ENCODE measurements at places on chromosomes 16 and 17.

DNA sequence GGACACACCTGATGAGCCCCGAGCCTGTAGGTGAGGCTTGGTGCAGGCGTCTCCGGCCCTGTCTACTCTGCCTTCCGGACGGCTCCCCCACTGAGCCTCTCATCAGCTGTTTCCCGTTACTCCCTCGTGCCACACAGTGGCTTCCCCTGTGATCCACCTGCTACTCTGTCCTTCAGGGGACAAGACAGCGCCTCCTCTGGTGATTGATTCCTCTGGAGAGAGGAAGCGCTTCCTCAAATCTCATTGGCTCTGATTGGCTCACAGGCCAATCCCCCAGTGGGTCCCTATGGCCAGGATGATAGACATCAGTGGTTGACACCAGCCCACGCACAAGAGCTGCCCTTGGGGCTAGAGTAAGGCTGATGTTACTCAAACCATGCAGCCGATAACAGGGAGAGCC lies 24.0 kb downstream of the RNF213 start:
- no peak for DNase-seq

DNA sequence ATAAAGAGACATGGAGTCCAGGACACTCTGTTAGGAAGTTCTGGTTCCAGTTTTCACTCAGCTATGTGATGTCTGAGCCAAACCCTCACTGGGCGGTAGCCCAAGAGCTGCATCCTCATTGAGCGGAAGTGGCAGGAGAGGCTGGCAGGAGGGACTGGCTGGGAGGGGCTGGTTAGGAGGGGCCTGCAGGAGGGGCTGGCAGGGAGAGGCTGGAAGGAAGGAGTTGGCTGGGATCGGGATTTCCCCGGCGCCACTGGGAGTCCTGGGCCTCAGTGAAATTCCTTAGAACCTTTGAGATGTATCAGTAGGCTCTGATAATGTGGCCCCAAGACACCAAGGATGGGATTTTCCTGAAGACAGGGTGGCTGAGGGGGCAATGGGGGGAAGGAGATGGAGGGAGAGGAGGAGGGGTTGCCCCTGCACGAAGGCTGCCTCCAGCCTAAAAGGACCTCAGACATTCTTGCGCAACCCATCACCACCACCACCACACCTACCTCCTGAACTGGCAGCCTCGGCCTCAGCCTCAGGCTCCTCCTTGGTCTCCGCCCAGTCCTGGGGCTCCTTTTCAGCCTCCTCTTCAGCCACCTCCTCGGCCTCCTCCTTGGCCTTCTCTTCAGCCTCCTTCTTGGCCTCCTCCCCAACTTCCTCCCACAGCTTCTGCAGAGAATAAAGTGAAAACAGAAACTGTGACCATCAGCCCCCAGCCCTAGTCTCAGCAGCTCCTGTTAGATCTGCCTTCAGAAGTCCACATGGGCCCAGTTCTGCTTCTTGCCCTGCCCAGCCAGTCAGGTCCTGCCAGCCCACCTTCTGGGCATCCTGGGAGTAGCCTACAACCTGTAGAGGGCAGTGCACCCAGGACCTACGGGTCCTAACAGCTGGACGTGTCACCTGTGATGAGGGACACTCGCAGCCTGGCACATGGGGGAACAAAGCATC lies 31.7 kb downstream of the CNGB1 start:
- no peak for DNase-seq

GRCh38 chr16:65744401-65744800 lies 622.1 kb upstream of the CDH5 start:
- DNase-seq = no peak

- no peak for DNase-seq
These were observed 171.7 kb downstream of the ZFHX3 start for GRCh38 chr16:72876221-72876620.

GRCh38 chr17:80296221-80296620 lies 35.6 kb downstream of the RNF213 start:
- no peak for DNase-seq

DNA sequence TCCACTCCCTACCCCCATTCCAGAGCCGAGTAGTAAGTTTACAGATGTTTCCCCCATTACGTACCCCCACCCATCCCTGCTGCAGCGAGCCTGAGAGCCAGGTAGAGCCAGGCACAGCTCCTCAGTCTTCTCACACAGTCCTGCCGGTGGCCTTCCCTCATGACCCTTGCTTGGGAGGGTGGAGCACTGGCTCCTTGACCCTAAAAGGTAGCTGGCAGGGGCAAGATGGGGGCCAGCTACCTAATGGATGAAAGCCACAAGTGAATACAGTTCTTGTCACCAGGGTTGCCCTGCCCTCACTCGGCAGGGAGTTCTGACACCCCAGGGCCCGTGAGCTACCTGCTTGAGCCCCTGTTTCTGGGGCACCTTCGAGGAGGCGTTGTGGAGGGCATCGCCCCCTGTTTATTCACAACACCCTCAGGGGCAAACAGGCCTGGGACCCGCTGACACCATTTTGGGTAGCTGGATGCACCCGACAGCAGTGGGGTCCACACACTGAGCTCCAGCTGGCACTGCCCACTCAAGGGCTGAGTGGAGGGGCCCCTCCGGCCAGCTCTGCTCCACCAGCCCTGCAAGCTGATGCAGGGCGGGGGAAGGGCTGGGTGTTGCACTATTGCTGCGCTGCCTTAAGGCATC lies 22.2 kb downstream of the ADAM11 start:
- DNase-seq = no peak

GRCh38 chr16:88333848-88334777 lies 48.6 kb upstream of the ZNF469 start:
- DNase-seq = no peak

- DNase-seq = no peak
These were observed 6.4 kb downstream of the ASPHD1 start for GRCh38 chr16:29906520-29907244.

GRCh38 chr16:27083861-27084261 lies 17.1 kb downstream of the C16orf82 start:
- no peak for DNase-seq

GRCh38 chr17:68457168-68457538 lies at the start of gene WIPI1:
Gene WIPI1 (minus strand): TSS chr17:68457496. CDS start chr17:68457421, 75 bp downstream.
- no peak for DNase-seq

- no peak for DNase-seq
These were observed 78.1 kb upstream of the XYLT1 start for GRCh38 chr16:17548825-17549224.

DNA sequence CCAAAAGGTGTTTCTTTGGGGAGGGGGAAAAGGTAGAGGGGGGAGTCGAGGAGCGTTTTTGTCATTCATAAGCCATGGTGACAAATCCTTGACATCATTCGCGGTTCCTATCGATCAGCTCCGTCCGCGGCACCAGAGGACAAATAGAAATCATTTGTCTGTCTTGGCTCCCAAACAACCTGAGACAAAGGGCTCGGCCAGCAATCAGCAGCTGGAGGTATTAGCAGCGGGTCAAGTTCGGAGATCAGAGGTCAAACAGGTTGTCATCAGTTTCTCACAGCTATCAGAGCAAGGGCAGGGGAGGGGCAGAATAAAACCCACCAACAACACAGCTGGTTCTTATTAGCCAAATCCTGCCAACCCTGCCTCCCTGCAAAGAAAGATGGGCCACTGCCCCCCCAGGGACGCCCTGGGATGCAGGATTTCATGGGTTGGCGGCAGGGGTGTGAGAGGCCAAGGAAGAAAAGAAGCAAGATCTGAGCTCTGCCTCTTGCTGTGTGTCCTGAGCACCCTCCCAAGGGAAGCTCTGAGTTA lies 145.3 kb upstream of the LHX1 start:
- DNase-seq = no peak

GRCh38 chr16:75616521-75617010 lies 6.5 kb downstream of the ADAT1 start:
- no peak for DNase-seq

DNA sequence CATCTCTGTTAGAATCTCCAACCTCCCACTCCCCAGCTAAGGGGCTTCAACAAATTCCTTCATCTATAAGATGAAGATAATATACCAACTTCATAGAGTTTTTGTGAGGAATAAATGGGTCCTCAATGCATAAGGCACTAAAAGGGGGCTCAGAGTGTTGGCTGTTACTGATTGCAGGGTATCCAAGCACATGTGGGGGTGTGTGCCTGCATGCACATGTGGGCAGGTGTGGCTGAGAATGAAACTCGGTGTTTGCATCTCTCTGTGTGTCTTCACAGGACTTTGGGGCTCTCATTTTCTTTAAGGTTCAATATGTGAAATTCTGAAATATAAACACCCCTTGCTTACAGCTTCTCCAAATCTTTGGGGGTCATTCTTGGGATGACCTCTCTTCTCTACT lies 4.1 kb upstream of the PPP1R9B start:
- no peak for DNase-seq

DNA sequence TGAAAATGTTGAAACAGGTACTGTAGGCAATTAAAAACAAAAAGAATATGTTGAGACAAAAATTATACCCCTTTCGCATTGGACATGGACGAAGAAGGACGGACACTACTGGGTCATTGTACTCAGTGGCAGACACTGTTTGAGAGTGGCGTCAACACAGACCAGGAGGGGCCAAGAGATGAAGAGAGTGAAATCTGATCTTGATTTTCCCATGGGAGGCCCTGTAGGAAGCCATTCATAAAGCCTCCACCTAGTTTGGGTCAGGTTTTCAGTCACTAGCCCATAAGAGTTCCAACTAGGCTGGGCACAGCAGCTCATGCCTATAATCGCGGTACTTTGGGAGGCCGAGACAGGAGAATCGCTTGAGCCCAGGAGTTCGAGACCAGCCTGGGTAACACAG lies 23.6 kb upstream of the SMURF2 start:
- no peak for DNase-seq

- no peak for DNase-seq
These were observed 13.2 kb upstream of the BAIAP2 start for GRCh38 chr17:81021531-81022343.

GRCh38 chr17:67109111-67109510 lies 64.8 kb downstream of the CACNG1 start:
- DNase-seq = no peak

GRCh38 chr17:36938566-36939051 lies 1.3 kb downstream of the LHX1 start:
- no peak for DNase-seq

DNA sequence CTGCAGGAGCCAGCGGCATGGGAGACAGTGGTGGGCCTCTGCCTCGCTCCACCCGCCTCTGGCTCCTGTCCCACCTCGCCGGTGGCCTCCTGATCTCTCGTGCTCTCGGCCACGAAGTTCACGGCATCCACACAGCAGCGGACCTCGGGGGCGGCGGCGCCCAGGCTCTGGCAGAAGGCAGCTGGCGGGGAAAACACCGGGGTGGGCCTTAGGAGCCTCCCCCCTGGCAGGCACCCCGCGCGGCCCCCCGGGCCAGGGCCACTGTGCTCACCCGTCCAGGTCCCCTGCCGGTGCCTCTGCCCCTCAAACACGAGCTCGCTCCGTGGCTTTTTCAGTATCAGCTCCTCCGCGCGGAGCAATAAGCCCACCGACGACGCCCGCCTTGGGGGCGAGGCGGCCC lies 409 bp upstream of the C17orf107 start:
- no peak for DNase-seq

- DNase-seq = no peak
These were observed 34.4 kb downstream of the CDRT4 start for GRCh38 chr17:15432807-15433611.

- no peak for DNase-seq
These were observed 157.0 kb downstream of the CPPED1 start for GRCh38 chr16:12646490-12647274.

DNA sequence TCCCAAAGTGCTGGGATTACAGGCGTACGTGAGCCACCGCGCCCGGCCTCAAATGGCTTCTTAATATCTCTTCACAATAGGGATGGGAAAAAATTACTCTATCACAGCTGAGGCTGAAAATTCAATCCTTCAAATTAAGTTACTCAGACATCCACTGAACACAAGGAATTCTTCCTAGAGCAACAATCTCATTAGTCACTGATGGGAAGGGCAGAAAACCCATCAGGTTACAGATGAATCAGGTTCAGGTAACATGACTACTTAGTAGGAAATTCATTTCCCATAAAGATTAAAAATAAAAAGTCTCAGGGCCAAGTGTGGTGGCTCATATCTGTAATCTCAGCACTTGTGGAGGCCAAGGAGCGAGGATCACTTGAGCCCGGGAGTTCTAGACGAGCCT lies 42.5 kb upstream of the ABR start:
- DNase-seq = no peak

GRCh38 chr16:87246269-87247065 lies 70.7 kb downstream of the C16orf95 start:
- DNase-seq = no peak

- no peak for DNase-seq
These were observed 26.0 kb downstream of the CACNG3 start for GRCh38 chr16:24282141-24282540.

DNA sequence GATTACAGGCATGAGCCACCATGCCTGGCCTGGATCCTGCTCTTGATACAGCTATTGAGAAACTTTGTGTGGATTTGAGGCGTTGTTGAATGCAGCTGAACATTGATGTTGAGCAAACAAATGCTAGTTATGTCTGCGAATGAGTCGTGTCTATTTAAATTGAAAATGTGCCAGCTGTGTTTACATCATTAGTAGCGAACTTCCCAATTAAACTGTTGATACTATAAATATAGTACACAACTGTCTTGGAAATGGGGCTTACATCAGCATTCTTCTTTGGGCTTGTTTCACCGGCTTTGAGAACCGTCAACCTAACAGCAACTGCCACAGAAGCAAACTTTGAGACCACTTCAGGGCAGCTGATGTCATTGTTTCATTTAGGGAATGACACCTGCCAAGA lies 251.9 kb downstream of the RBFOX1 start:
- no peak for DNase-seq

GRCh38 chr16:51637770-51638094 lies 486.7 kb upstream of the SALL1 start:
- no peak for DNase-seq

GRCh38 chr17:48633266-48633677 lies 7.1 kb upstream of the HOXB9 start:
- DNase-seq = no peak

GRCh38 chr16:29909391-29909790 lies 9.1 kb downstream of the ASPHD1 start:
- DNase-seq = no peak

DNA sequence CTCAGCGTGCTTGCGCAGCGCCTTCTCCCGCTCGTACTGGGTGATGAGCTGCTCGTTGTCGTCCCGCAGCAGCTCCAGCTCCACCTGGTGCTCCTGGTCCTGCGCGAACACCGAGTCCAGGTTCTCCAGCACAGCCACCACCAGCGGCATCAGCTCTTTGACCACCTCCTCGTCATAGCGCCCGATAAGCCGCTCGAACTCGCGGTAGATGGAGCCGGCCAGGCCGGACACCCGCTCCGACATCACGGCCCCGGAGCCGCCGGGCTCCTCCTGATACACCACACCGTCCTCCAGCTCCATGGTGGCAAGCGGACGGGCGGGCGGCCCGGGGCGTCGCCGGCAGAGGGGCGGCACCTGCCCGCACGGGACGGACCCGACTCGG lies 320 bp downstream of the SPAG9 start:
- DNase-seq = no peak

DNA sequence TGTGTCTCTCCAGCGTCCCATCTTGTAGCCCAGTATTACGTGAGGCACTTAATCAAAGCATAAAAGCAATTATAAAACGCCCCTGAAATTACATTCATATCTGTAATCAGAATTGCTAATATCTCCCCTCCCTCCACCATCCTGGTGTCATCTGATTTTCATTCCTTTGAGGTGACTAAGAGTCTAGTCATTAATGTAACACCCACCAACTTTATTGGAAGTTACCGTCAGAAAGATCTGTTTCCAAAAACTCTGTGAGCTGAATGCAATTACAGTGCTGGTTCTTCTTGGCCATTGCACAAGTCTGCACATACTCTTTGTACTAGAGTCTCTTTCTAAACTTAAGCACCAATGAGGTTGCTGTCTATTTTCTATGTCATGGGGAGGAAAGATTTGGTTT lies 12.5 kb upstream of the MAF start:
- DNase-seq = no peak
